ENCODE measurements at places on chromosomes 1 and 21. TPM values are rescaled to one million over a fixed set of nuclear protein-coding genes. Genes with fewer than 3 reads are reported as not detected.

- no peak for DNase-seq
Measured at GRCh38 chr1:39216771-39217170, 12.3 kb downstream of the MACF1 start.

GRCh38 chr1:203425663-203425975, 50.0 kb upstream of the PRELP start:
- DNase-seq = no peak

DNA sequence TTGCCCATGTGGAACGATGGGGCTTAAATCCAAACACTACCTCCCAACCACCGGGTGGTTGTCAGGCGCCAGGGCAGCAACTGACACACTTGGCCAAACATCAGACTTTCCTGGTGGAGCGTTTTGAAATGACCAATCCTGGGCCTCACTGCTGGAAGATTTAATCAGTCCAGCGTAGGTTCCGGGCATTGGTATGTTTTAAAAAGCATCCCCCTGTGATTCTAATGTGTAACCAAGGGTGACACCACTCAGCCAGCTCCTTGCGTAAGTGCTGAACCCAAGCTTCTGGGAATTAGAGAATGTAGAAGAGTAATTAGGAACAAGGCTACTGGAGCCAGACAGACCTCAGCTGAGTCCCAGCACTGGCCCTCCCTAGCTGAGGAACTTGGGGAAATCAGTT, 44.8 kb upstream of the KAZN start:
- no peak for DNase-seq

GRCh38 chr21:33136847-33137502, 67.0 kb downstream of the OLIG1 start:
- no peak for DNase-seq

DNA sequence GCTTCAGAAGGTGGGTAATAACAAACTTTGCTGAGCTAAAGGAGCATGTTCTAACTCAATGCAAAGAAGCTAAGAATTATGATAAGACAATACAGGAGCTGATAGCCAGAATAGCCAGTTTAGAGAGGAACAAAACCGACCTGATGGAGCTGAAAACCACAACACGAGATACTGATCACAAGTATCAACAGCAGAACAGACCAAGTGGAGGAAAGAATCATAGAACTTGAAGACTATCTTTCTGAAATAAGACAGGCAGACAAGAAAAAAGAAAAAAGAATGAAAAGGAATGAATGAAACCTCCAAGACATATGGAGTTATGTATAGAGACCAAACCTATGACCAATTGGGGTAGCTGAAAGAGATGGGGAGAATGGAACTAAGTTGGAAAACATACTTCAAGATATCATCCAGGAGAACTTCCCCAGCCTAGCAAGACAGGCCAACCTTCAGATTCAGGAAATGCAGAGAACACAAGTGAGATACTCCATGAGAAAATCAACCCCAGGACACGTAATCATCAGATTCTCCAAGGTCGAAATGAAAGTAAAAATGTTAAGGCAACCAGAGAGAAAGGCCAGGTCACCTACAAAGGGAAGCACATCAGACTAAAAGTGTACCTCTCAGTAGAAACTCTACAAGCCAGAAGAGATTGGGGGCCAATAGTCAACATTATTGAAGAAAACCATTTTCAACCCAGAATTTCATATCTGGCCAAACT, 20.5 kb downstream of the CD84 start:
- no peak for DNase-seq

- DNase-seq = no peak
Measured at GRCh38 chr1:209732725-209733124, 23.1 kb upstream of the TRAF3IP3 start.

GRCh38 chr1:220521778-220522177, 6.2 kb upstream of the MARK1 start:
- no peak for DNase-seq

DNA sequence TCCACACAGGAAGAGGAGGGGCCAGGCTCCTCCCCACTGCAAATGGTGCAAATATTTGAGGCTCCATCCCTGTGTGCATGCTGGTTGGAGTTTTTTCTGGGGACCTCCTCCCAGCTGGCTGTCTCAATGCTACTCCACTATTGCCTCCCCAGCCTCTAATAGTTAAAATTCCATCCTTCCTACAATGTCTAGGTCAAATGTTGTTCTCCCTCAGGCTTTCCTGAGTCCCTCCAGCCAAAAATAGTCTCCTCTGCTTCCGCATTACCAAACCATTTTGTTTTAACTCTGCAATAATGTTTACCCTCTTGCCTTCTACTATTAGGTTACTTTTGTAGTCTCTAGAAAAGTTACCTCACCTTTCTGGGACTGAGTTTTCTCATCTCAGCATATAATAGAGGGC, 29.6 kb upstream of the FMO1 start:
- DNase-seq = no peak

DNA sequence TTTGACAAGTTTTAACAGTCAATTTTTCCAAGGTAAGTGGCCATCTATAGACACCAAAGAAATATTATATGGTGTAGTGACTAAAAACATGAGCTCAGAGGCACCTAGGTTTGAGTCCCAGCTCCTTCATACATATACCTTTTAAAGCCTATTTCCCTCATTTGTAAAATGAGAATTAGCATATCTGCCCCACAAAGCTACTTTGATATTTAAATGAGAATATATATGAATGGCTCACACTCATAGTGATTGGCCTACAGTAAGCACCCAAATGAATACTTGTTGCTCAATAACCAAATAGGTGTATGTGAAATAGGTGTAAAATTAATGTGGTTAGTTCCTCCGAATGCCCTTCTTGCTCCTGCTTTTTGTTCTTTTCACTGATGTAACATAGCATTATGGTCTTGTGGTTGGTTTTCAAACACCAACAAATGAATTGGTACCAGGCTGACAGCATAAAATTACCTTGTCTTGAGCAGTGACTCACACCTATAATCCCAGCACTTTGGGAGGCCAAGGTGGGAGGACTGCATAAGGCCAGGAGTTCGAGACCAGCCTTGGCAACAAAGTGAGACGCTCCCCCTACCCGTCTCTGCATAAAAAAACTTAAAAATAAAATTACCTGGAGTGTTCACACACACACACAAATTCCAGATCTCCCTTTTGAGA, 25.3 kb downstream of the CNIH4 start:
- DNase-seq = no peak

DNA sequence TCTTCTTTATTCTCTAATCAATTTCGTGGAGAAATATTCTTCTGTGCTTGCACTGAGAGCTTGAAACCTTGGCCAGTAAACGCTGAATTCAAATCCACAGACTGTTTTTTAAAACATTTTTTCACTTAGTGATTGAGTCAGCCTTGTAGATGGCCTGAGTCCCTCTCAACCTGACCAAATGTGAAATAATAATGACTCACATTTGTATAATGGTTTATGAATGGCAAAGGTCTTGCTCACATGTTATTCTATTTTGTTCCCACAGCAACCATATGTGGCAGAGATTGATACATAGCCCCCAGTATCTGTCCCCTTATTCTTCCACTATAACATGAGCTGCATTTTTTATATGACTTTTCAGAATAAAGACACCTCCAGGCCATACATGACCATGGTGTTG, 47.8 kb upstream of the CCDC190 start:
- no peak for DNase-seq

DNA sequence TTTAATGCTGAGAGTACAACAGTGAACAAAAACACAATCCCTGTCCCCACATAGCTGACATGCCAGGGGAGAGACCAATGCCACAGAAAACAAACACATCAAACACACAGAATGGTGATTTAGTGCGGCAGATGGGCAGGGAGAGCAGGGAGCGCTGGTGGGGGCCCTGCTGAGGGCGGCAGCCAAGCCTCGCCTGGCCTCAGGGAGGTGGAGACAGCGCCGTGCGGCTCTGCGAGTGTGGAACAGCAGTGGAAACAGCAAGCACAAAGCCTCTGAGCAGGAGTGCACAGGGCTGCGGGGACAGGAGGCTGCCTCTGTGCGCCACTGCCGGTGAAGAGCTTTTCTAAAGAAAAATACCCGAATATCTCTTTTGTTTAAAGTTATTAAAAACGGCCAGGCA, 17.0 kb downstream of the MCM3AP start:
- DNase-seq = no peak

- DNase-seq = no peak
Measured at GRCh38 chr1:160925652-160926244, 28.9 kb downstream of the ITLN2 start.

GRCh38 chr1:14568716-14569355, 29.6 kb upstream of the KAZN start:
- no peak for DNase-seq

NBPF6 gene
- not detected for total RNA-seq

CAPN9 gene
- total RNA-seq = 0.12 TPM
